ENCODE measurements at places on chromosomes 3 and 15. TPM values are rescaled to one million over a fixed set of nuclear protein-coding genes. Genes with fewer than 3 reads are reported as not detected.

The BBX gene
- total RNA-seq, result 33.3 TPM

The ANKRD34C gene
- total RNA-seq, result not detected

The NRG4 gene
- not detected for total RNA-seq

The NOP10 gene
- 185 TPM for total RNA-seq

The SYNPR gene
- total RNA-seq, result not detected

The FAM81A gene
- 1.2 TPM for total RNA-seq

The GOLGA6L7 gene
- not detected for total RNA-seq

The PSMD6 gene
- 89.2 TPM for total RNA-seq

The GOLGA6L26 gene
- not detected for total RNA-seq

The FAM107A gene
- not detected for total RNA-seq

The ST3GAL6 gene
- not detected for total RNA-seq

The ZNF660 gene
- total RNA-seq, result 0.11 TPM

The ABCC5 gene
- 17.7 TPM for total RNA-seq

The UBA5 gene
- total RNA-seq, result 38.3 TPM

The CRYGS gene
- 5.4 TPM for total RNA-seq

The TRIM71 gene
- total RNA-seq, result 0.02 TPM

The UTS2B gene
- not detected for total RNA-seq

The ACTRT3 gene
- 0.45 TPM for total RNA-seq

The CCDC13 gene
- total RNA-seq, result not detected

The GCSAM gene
- total RNA-seq, result 2.3 TPM

The FBXL2 gene
- not detected for total RNA-seq

The ARL14 gene
- not detected for total RNA-seq

The KLF13 gene
- total RNA-seq, result 171 TPM

The TPM1 gene
- total RNA-seq, result 7.1 TPM

The ACVR2B gene
- total RNA-seq, result 7.3 TPM

The TMEM207 gene
- not detected for total RNA-seq

The LHFPL4 gene
- not detected for total RNA-seq

The IP6K1 gene
- 37.4 TPM for total RNA-seq

The AKAP13 gene
- total RNA-seq, result 149 TPM

The TERB2 gene
- not detected for total RNA-seq

The ACKR4 gene
- total RNA-seq, result not detected

The PLSCR4 gene
- not detected for total RNA-seq

The ADPGK gene
- 79.9 TPM for total RNA-seq

The NTRK3 gene
- not detected for total RNA-seq

The GRAMD1C gene
- total RNA-seq, result 0.23 TPM

The UROC1 gene
- not detected for total RNA-seq

The GOLGA8O gene
- 5.3 TPM for total RNA-seq

The THBS1 gene
- 0.59 TPM for total RNA-seq

The RHOV gene
- total RNA-seq, result 0.09 TPM

The ANAPC13 gene
- total RNA-seq, result 27.9 TPM

The TIGIT gene
- total RNA-seq, result 3.7 TPM

The GNAT1 gene
- not detected for total RNA-seq

The MEX3B gene
- total RNA-seq, result 1.0 TPM

The CASR gene
- 0.02 TPM for total RNA-seq

The CHST2 gene
- 18.3 TPM for total RNA-seq

The KNL1 gene
- total RNA-seq, result 51.7 TPM

The INO80 gene
- 33.1 TPM for total RNA-seq

The ROBO1 gene
- not detected for total RNA-seq

The CD47 gene
- total RNA-seq, result 140 TPM

The C2CD4A gene
- total RNA-seq, result not detected

The CX3CR1 gene
- total RNA-seq, result 2.1 TPM

The ATP13A5 gene
- total RNA-seq, result not detected

The GOLGA8J gene
- total RNA-seq, result not detected

All from T-helper 2 cell treated with Interferon-gamma antibody and Interleukin-4, amounts not matched to agents 100 ng/mL and 5 ng/mL, for 36 hours (primary cell).